ENCODE measurements at places on chromosomes 2 and 18.

DNA sequence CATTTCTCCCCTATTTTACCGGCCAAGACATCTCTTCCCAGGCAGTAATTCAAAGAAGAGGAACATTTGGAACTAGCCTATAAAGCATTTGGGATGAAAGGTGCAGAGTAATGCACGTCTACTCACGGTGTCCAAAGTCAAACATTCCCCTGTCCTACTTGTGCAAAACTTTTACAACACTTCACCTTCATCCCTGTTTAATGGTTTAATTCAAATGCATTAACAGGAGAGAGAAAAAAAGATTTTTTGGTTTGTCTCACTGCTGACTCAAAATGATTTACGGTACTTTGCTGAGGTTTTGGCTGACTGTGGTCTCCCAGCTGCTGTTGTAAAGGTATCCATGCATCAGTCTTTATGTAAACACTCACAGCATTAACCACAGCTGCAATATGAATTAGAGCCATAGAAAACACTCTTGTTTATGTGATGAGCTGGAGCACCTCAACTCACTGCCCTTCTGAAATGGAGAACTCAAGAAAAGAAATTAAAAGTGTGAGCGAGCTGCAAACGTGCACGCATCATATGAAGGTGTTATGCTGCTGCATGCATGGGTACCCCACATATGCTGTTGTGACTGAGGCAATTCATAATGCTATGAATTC lies 220.5 kb downstream of the PIEZO2 start:
- no peak for DNase-seq

- no peak for DNase-seq
Measured at GRCh38 chr2:238228700-238229099, 11.1 kb downstream of the HES6 start.

- no peak for DNase-seq
Measured at GRCh38 chr2:120858361-120859106, 122.9 kb downstream of the GLI2 start.

DNA sequence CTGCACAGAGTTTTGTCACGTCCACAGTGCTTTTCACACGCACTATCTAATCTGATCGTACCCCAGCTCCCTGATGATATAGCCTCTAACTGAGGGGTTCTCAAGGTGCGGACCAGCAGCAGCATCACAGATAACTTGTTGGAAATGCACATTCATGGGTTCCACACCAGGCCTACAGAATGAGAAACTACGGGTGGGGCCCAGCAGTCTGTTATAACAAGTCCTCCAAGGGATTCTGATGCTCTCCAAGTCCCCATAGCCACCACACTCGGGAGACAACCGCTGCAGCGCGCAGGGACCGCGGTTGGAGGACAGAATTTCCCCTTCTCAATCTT lies 745 bp upstream of the BZW1 start:
- no peak for DNase-seq
